ENCODE measurements at places on chromosomes 13 and 19.

- no peak for DNase-seq
These were observed 109.5 kb downstream of the TM9SF2 start for GRCh38 chr13:99610702-99611289.

GRCh38 chr13:50104493-50104892, 89.2 kb downstream of the KCNRG start:
- no peak for DNase-seq

- DNase-seq = no peak
These were observed 1.1 kb downstream of the ZNF625 start for GRCh38 chr19:12155324-12155860.

DNA sequence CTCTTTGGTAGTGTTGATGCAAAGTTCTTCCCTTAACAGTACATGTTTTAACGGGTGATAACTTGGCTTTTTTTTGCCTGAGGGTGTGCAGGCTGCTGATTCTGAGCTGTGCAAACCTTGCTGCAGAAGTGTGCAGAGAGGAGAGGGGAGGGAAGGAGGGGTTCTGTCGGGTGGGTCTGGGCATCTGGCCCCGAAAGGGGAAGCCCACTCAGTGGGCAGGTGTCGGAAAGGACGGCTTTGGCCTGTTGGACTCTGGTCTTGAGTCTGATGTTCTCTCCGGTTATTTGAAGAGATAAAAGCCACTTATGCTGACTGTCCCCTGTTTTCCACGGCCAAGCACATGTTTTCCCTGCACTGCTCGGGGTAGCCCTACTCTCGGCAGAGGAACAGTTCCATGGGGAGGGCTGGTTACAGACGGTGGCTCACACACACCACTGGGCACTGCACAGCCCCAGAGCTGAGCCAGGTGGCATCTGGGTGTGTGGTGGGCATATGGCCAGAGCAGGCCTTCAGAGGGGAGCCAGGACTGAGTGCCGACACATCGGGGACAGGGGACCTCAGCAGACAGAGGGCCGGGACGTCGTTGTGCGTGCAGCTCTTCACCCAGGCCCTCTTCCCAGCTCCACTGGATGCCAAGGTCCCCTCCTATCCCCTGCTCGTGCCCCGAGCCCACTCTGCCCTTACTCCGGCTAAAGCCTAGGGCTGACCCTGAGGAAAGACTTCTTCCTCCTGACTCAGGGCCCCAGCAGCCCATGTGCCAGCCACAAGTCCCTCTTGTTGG, 93.2 kb downstream of the TEX29 start:
- no peak for DNase-seq

DNA sequence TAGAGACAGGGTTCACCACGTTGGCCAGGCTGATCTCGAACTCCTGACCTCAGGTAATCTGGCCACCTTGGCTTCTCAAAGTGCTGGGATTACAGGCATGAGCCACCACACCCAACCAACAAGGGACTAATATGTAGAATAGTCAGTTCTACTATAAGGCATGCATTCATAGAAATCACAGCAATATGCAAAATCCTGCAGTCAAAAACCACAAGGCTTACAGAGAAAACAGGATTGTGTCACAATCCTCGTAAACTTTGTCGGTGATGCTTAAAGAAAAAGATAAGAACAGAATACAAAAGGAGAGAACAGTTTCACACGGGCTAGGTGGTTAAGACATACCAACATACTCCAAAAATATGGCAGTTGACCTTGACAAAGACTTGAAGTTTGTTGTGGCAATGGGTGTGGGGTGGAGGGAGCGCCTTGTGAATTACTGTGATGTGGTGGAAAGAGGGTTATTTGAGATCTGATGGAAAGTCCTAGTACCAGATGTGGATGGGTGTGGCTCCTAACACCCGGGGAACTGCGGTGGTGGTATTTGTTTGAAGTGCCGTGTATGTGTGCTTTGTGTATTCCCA, 12.4 kb downstream of the NOSIP start:
- DNase-seq = no peak

GRCh38 chr13:59330764-59331163, 833.0 kb downstream of the DIAPH3 start:
- DNase-seq = no peak

DNA sequence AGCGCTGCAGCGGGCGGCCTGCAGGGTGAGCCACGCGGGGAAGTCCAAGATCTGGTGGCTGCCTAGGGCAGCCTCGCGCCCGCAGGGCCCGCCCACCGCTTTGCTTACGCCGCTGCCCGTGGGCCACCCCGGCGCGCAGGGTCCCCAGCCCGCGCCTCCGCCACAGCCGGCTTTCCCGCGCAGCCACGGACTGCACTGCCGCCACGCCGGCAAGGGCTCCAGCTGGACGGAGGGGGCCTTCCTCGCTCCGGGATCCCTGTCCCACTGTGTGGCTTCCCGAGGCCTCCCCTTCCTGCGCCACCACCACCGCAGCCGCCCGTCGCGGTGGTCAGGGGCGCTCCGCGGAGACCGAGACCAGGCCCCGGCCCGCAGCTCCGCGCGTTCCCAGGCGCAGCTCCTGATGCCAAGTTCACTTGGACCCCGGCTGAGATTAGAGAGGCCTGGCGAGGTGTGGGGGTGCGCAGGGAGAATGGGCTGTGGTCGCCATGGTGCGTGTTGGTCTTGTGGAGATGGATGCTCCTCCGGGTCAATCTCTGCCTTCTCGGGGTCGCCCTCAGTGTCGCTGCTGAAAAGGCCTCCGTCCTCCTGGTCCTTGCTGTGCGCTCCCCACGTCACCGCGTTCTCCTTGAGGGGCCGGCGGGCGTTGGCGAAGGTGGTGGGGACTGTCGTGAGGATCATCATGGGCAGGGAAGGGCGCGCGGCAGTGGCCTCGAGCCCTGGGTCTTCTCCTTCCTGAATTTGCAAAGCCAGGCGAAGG, 17.9 kb upstream of the RNF17 start:
- no peak for DNase-seq
